A172 (cell line): ENCODE measurements at places on chromosomes 6 and 20. TPM values are rescaled to one million over a fixed set of nuclear protein-coding genes. Genes with fewer than 3 reads are reported as not detected.

PLAGL2 gene
- total RNA-seq, result 3.7 and 4.6 TPM in 2 replicates

LATS1 gene
- 15.9 and 17.7 TPM in 2 replicates for total RNA-seq

RSPH4A gene
- not detected in 2 replicates for total RNA-seq

NINL gene
- 9.1 and 9.4 TPM in 2 replicates for total RNA-seq

POLH gene
- total RNA-seq, result 28.2 and 41.7 TPM in 2 replicates

FRK gene
- total RNA-seq, result 0.02 and 0.05 TPM in 2 replicates

EMILIN3 gene
- not detected in 2 replicates for total RNA-seq

PROCR gene
- 32.2 and 48.0 TPM in 2 replicates for total RNA-seq

SYNGAP1 gene
- 1.8 and 2.5 TPM in 2 replicates for total RNA-seq

RARS2 gene
- total RNA-seq, result 26.9 and 41.4 TPM in 2 replicates

GRIK2 gene
- 0.10 and 0.12 TPM in 2 replicates for total RNA-seq

CPXM1 gene
- total RNA-seq, result not detected in 2 replicates

IMPG1 gene
- total RNA-seq, result not detected in 2 replicates

E2F3 gene
- total RNA-seq, result 6.5 and 8.1 TPM in 2 replicates

RNF182 gene
- total RNA-seq, result 10.6 and 13.0 TPM in 2 replicates

CDH22 gene
- not detected in 2 replicates for total RNA-seq

PSORS1C2 gene
- not detected in 2 replicates for total RNA-seq

PPP1R14C gene
- total RNA-seq, result 0.03 and 0.60 TPM in 2 replicates

ID4 gene
- 0.22 and 3.8 TPM in 2 replicates for total RNA-seq

FAM217A gene
- not detected in 2 replicates for total RNA-seq

CENPB gene
- 94.1 and 129 TPM in 2 replicates for total RNA-seq

GSTA2 gene
- not detected in 2 replicates for total RNA-seq

UBD gene
- not detected in 2 replicates for total RNA-seq

CGAS gene
- not detected in 2 replicates for total RNA-seq

SYNJ2 gene
- 34.0 and 53.7 TPM in 2 replicates for total RNA-seq

OLIG3 gene
- not detected in 2 replicates for total RNA-seq

NPEPL1 gene
- 5.9 and 7.2 TPM in 2 replicates for total RNA-seq

MTO1 gene
- total RNA-seq, result 25.7 and 26.7 TPM in 2 replicates

CEP57L1 gene
- total RNA-seq, result 43.0 and 52.4 TPM in 2 replicates

GSTA3 gene
- total RNA-seq, result not detected in 2 replicates

HSPA1L gene
- total RNA-seq, result 1.4 and 3.0 TPM in 2 replicates

RIMS1 gene
- not detected in 2 replicates for total RNA-seq

ASF1A gene
- 46.9 and 54.8 TPM in 2 replicates for total RNA-seq

RNF39 gene
- not detected in 2 replicates for total RNA-seq

SEL1L2 gene
- not detected in 2 replicates for total RNA-seq

GLP1R gene
- total RNA-seq, result not detected in 2 replicates

TMEM217 gene
- total RNA-seq, result 0.12 and 3.2 TPM in 2 replicates

OR2H2 gene
- not detected in 2 replicates for total RNA-seq

KATNA1 gene
- 33.1 and 40.7 TPM in 2 replicates for total RNA-seq

TAF4 gene
- 5.1 TPM in 2 replicates for total RNA-seq

C6orf118 gene
- 0.29 TPM in 1 of 2 replicates, not detected in the other for total RNA-seq

ZSCAN23 gene
- total RNA-seq, result 1.0 and 3.2 TPM in 2 replicates

CRNKL1 gene
- 48.2 and 50.8 TPM in 2 replicates for total RNA-seq

RPS6KA2 gene
- total RNA-seq, result 29.0 and 32.6 TPM in 2 replicates

PGK2 gene
- total RNA-seq, result not detected in 2 replicates

PI16 gene
- 0.74 TPM in 1 of 2 replicates, not detected in the other for total RNA-seq

RIPOR2 gene
- 0.53 TPM in 1 of 2 replicates, not detected in the other for total RNA-seq

DXO gene
- total RNA-seq, result 16.4 and 17.9 TPM in 2 replicates

HTR1E gene
- total RNA-seq, result not detected in 2 replicates

STX11 gene
- total RNA-seq, result 0.86 and 0.88 TPM in 2 replicates

HLA-C gene
- 441 and 534 TPM in 2 replicates for total RNA-seq

EPB41L1 gene
- total RNA-seq, result 32.2 and 43.2 TPM in 2 replicates

RGL2 gene
- 17.7 and 18.3 TPM in 2 replicates for total RNA-seq

SLC32A1 gene
- not detected in 2 replicates for total RNA-seq

GABBR1 gene
- 1.3 and 4.4 TPM in 2 replicates for total RNA-seq

TFAP2D gene
- not detected in 2 replicates for total RNA-seq
